ENCODE measurements at places on chromosomes 3 and 15.

DNA sequence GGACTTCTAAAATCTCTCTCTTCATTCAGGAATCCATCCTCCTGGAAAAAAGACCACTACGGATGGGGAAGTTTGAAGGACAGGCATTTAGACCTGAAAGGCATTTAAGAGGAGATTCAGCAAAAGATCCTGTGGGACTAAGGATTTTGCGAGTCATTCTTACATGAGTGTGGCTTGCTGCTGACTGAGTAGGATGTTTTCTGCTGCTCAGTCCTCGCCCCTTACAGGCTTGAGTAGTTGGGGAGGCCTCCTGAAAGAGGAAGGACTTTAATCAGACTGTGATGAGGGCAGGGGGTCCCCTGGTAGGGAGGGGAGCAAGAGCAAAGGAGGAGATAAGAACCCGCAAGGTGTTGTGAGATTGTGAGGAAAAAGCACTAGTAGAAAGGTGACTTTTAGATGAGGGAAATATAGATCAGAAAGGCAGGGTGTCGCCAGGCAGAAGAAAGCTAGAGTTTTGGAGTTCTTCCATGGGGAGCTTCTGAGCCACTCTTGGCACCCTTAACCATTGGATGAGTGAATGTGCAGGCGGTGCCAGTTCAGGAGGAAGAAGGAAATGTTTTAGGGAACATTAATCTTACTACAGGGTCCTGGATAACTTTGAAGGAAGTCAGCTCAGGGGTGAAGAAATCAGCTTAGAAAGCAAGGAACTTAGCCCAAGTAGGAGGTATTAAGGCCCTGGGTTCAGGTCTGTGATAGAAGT lies 171.1 kb downstream of the RORA start:
- no peak for DNase-seq

GRCh38 chr15:101264911-101265641 lies 12.2 kb downstream of the SELENOS start:
- no peak for DNase-seq

DNA sequence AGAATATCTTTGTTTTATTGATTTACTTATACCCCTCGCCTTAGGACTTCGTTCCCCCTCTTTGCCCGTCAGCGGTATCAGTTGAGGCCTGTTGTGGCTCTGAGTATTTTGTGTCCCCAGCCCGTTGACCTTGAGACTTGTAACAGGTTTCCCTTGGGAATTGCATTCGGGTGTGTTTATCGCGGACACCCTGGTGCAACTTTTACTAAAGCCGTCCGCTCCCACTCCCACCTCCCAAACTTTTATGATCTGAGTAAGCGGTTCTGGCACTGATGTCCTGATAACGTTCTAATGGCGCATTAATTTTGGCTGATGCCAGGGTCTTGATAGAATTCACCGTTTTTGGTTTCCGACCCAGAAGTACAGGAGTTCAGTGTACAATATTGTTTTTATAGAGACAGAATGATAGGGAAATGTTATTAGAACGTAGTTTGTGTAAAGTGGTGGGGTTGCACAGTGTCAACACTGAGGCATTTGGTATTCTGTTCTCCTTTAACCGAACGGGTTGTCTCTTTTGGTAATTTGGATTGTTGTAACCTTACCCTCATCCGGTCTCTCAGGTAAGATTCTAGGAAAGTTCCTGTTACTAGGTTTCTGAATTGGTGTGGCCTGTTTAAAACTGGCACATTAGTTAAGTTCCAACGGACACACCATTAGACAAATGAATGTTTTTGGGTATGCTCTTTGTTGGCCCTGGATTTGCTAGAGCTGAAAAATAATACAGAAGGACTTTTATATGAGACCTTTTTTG lies 47.8 kb downstream of the OIP5 start:
- DNase-seq = no peak

DNA sequence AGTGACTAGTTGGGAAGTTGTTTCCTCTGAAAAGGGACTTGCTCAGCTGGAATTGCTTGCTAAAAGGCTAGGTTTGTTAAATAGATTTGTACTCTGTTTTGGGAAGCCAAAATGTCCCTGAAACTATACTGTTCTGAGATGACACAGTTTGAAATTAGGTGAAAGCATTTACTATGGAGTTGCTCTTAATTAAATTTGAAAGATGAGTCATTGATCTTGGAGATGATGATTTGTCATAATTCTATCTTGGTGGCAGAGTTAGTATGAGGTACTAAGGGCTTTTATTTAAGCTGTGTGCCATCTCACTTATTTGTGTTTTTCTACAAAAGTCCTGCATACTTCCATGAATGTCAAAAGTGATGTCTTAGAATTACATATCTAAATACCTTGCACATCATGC lies 320.9 kb downstream of the PTPRG start:
- no peak for DNase-seq

DNA sequence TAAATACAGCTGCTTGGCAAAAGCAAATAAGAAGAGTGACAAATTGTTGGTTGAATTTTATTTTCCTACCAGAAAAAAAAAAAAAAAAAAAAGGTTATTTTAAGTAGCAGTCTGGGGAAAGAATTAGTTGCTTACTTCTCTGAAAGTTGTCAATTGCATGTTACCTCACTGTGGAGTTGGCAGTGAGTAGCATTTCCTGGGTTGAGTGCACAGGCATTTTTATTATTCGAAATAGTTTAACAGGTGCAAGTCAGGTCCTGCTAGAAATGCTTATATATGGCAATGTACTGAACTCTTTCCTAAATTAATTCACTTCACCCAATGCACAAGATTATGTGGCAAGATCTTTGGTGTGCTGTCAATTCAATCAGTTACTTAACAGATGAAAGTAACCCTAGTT lies 680.6 kb downstream of the EPHA3 start:
- DNase-seq = no peak

DNA sequence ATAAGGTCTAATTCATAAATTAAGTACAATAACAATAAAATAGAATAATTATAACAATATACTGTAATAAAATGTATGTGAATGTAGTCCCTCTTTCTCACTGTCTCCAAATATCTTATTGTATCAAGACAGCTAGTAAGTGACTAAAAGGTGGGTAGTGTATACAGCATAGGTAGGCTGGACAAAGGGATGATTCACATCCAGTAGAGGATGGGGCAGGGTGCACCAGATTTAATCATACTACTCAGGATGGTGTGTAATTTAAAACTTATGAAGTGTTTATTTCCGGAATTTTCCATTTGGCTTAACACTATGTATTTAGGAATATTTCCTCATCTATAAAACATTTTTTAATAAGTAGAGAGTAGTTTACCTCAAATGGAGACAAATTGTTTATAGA lies 876.1 kb upstream of the CADM2 start:
- no peak for DNase-seq

Measured in stimulated activated CD4-positive, alpha-beta T cell treated with anti-CD3 and anti-CD28 coated beads, Interleukin-15, amount 100 ng/mL, for 1 hour (primary cell).